ENCODE measurements at places on chromosomes 4 and X.

GRCh38 chr4:127229855-127230608 is 402.7 kb upstream of the INTU start:
- DNase-seq, result no peak

DNA sequence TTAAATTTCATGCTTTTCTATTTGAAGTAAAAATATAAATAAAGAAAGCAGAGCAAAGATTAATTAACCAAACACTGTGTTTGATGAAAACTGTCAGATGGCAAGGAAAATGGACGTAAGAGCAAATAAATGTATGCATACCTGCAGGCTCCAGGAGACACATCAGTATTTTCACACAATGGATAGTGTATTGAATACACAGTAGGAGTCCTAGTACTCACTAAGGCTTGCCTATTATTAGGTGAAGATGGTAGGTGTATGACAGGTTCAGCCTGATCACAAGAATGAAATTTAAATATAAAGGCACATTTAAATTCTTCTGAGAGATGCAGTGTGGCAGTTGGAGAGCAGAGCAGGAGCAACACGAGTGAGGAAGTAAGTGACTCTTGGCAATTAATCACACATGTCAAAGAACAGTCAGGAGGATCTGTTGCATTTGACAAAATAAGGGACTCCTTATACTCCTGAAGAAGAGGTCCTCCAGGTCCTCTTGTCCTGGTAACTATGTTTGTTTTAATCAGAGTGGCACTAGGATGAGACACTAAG is 106.0 kb upstream of the NDST4 start:
- no peak for DNase-seq

DNA sequence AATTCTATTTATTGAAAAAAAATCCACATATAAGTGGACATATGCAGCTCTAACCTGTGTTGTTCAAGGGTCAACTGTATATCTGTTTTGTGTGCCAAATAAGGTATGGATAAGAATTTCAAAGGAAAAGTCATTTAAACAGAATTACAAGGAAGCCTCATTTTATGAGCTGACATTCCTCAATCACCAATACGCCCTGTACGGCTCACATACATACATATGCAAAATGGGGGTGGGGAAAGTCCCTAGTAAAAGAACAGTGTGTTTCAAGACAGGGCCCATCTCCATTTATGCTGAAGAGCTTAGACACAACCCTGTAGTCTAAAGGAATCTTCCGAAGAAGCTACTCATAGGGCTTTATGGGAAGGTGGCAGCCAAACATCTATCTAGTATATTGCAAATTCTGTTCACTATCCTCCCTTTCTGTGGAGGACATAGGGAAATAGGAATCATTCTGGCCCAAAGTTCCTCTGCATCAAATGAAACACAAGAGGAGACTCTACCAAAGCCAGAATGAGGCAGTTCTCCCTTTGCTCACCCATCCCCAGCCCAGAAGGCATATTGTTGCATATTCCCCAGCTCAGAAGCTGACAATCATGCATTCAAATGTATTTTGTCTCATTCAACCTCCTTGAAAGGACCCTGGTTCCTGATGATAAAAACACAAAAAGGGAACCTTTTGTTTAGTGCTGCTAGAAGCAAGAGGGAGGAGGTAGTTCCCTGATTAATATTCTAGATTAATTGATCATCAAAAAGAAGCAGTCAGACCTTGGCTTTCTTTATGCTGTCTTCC is 13.7 kb upstream of the ZBTB33 start:
- DNase-seq, result no peak

DNA sequence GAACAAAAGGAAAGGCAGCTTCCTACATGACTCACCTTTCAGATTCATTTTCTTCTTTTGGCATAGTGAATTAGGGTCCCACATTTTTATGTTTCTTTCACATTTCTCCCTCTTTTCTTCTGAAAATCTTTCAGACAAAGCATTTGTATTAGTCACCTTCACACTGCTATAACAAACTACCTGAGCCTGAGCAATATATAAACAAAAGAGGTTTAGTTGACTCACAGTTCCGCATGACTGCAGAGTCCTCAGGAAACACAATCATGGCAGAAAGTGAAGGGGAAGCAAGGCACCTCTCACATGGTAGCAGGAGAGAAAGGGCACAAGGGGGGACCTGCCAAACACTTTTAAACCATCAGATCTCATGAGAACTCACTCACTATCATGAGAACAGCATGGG is 36.9 kb downstream of the MAGEA9 start:
- no peak for DNase-seq

GRCh38 chrX:48592971-48593370 is 4.3 kb upstream of the WDR13 start:
- no peak for DNase-seq

DNA sequence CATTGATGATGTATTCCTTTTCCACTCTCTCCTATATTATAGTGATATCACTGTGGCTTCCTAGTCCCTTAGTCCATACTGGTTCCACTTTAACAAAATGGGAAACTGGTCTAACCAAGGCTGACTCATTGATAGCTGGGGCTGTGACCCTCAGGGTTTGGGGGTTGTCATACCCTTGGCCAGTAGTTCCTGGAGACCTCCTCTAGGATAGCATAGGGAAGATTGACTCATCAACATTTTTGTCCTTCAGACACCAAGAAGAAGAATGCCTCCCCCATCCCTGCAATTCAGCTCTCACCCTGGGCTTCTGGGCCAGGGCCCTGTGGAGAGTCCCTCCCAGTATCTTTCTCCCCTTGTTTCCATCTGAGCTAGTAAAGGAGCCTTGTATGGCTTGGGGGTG is 68.8 kb upstream of the PRPS1 start:
- DNase-seq, result no peak

- DNase-seq, result no peak
Observed at GRCh38 chrX:105658136-105658535, 164.2 kb upstream of the NRK start.

- no peak for DNase-seq
Observed at GRCh38 chr4:37758226-37758625, 68.3 kb upstream of the PGM2 start.

DNA sequence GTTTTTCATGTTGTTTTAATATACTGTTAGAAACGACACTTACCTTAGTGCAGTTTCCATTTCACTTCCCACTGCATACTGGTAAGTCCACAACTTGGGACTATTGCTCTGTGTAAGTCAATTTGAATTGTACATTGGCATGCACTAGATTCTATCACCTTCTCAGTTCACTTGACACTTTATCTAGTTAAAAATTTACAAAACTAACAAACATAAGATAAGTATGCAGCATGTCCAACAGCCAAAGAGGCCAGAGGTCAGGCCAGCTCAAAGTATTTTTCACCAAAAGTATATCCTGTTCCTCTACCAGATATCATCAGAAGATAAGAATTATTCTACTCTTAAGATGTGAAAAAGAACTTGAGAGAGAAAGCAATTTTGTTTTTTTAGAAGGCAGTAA is 75.9 kb downstream of the QRFPR start:
- no peak for DNase-seq

- peak; percentile 20 for DNase-seq
Observed at GRCh38 chrX:21657318-21658151, 595 bp downstream of the KLHL34 start.

DNA sequence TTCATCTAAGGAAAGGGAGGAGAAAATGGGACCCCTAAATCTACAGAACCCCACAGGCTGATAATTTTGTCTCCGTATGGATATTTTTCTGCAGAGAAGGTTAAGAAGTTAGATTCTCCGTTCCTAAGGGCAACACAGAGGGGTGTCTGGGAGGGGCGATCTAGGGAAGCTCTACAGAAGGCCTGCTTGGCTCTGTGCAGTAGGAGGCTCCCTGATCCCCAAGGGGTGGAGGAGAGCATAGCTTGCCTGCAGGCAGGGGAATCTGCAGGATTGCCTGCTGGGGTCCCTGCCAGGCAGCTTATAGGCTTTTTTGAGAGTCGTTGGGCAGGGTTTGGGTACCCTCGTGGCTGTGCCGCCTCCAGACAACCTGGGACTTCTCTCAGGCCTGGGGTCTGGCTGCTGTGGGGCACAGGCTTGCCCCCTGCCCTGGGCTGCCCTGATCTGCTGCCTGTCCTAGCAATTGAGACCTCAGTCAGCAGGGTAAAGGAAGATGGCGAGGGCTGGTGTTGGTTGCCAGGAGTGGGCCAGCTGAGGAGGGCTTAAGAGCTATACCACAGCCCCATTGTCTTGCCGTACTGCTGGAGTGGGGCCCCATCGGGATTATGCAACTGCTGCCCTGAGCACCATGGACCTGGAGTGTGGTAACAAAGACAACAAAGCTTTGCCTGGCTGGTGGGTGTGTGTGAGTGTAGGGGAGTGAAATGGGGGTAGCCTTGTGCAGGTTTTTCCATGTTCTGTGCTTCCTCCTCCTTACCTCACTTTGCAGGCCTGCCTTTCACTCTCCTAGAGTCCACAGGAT is 74.1 kb downstream of the EFNB1 start:
- no peak for DNase-seq
